Uterus (tissue), 4 donors: ENCODE measurements at places on chromosomes 13 and 19. TPM values are rescaled to one million over a fixed set of nuclear protein-coding genes. Genes with fewer than 3 reads are reported as not detected.
A peak's percentile ranks its signal among the peaks of the same experiment; 100 is the strongest.

DNA sequence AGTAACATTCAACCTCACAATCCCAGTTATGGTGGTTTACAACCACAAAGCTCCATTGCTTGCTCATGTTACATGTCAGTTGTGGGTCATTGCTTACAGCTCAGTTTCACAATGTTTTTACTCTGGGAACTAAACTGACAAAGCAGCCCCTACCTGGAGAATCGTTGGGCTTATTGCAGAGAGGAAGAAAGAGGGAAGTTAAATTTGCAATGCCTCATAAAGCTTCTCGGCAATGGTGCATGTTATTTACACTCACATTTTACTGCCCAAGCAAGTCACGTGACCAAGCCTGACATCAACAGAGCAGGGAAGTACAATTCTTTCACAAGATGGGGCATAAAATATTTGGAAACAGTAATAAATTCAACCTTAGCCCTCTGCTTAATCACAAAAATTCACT, 441.6 kb downstream of the TDRD3 start:
- H3K27ac ChIP-seq = peak overlapping the region; percentile 16
- no peak for DNase-seq
- no peaks in the 10 kb centered on the region for H3K36me3 ChIP-seq
- H3K27me3 ChIP-seq = no peaks in the 10 kb centered on the region

DNA sequence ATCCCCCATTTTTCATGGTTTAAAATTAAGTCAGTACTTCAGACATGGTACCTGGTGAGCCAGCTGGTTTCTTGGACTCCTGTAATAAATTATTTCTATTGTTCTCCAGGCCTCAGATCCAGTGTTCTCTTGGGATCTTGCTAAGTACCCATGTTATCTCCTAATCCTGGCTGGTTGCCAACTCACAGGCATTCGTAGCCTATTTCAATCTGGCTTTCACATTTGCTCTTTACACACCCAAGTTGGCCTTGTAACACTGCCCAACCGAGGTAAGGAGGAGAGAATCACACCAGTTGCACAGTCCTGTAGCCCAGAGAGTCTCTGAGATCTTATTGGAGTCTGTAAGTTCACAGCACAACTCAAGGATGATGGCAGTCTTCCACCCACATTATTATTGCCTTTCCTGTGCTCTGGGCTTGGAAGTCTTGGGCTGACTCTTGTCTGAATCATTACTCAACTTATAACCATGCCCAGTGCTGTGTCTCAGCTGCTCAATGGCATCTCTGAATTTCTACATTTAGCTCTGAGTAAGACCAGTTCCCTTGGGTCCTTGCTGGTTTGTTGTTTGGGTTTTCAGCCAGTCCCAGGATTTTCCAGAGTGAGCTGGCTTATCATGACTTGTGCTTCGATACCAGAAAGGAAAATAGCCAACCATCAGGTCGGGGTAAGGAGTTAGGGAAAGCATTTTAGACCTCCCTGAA, 76.6 kb upstream of the KLF12 start:
- H3K4me1 ChIP-seq = no peaks in the 10 kb centered on the region
- no peak for DNase-seq
- no peak overlapping the region for H3K4me3 ChIP-seq

GRCh38 chr13:78045916-78046315, 127.3 kb upstream of the EDNRB start:
- no peak overlapping the region for H3K4me3 ChIP-seq
- H3K27me3 ChIP-seq = no peaks in the 10 kb centered on the region
- no peaks in the 10 kb centered on the region for H3K36me3 ChIP-seq
- H3K4me1 ChIP-seq = no peaks in the 10 kb centered on the region
- no peak for DNase-seq

DNA sequence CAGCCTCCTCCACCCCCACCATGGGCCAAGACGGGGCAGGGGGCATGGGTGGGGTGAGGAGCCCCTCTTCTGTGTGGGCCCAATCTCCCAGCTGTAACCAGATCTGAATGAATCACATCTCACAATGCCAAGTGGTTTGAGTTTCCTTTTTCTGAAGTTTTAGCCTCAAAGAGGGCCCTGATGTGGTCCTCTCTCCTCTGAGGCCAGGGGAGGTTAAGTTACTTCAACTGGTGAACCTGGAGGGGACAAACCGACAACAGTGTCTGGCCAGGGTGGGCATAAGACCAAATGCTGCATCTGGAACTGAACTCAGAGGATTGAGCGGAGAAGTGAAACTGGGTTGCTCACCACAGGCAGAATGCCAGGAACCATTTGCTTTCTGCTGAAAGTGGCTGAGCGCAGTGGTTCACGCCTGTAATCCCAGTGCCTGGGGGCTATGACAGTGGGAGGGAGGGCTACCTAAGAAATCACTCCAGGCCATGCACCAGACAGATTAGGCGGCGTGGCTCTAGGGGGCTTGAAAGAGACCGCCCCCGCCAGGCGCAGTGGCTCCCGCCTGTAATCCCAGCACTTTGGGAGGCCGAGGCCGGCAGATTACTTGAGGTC, 15.4 kb upstream of the IRGC start:
- peak; percentile 67 for DNase-seq
- H3K27ac ChIP-seq = peak overlapping the region; percentile 71
- no peaks in the 10 kb centered on the region for H3K4me1 ChIP-seq
- H3K27me3 ChIP-seq = no peaks in the 10 kb centered on the region
- H3K36me3 ChIP-seq = no peaks in the 10 kb centered on the region

DNA sequence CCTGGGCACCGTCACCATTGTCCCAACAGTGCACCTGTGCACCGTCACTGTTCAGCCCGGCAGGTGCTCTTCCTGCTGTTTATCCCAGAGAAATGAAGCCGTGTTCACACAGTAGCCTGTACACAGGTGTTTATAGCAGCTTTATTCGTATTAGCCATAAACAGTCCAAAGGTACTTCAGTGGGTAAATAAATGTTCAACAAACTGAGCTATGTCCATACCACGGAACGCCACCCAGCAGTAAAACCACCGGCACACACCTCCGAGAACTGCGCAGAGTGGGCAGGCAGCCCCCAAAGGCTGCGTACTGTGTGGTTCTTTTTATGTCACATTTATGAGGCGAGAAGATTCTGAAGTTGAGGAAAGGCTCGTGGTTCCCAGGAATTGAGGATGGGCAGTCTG, 44.9 kb upstream of the DCUN1D2 start:
- H3K27ac ChIP-seq = no peak overlapping the region
- H3K27me3 ChIP-seq = no peaks in the 10 kb centered on the region
- no peaks in the 10 kb centered on the region for H3K36me3 ChIP-seq
- H3K4me1 ChIP-seq = no peaks in the 10 kb centered on the region
- H3K4me3 ChIP-seq = no peak overlapping the region

DNA sequence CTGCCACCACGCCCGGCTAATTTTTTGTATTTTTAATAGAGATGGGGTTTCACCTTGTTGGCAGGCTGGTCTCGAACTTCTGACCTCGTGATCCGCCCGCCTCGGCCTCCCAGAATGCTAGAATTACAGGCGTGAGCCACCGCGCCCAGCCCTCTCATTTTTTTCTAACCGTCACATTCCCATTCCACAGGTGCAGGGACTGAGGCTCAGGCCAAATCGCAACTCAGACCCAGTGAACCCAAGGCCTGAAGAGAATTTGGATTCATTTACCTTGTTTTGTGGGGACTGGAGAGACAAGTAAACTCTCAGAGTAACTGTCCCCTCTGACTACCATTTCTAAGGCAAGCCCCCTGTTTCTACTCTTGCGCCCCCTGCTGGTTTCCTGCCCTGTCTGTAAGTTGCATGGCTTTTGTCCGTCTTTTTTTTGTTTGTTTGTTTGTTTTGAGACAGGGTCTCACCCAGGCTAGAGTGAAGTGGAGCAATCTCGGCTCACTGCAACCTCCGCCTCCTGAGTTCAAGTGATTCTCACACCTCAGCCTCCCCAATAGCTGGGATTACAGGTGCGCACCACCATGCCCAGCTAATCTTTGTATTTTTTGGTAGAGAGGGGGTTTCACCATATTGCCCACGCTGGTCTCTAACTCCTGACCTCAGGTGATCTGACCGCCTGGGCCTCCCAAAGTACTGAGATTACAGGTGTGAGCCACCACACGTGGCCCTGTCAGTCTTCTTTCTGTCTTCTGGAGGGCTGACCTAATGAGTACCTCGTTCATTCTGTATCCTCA, 2.3 kb upstream of the STRN4 start:
- no peak overlapping the region for H3K4me3 ChIP-seq
- H3K4me1 ChIP-seq = peaks cover 6% of the 10 kb centered on the region
- no peak for DNase-seq
- H3K36me3 ChIP-seq = no peaks in the 10 kb centered on the region

- H3K27ac ChIP-seq = peak overlapping the region; percentile 69
- no peak overlapping the region for H3K4me3 ChIP-seq
- DNase-seq = no peak
- no peaks in the 10 kb centered on the region for H3K4me1 ChIP-seq
Measured at GRCh38 chr13:23505007-23505406, 65.2 kb upstream of the TNFRSF19 start.

GRCh38 chr19:42345191-42345812, 19.9 kb downstream of the MEGF8 start:
- no peaks in the 10 kb centered on the region for H3K27me3 ChIP-seq
- DNase-seq = no peak
- no peaks in the 10 kb centered on the region for H3K36me3 ChIP-seq
- no peaks in the 10 kb centered on the region for H3K4me1 ChIP-seq

GRCh38 chr13:26601669-26602068, 44.2 kb downstream of the WASF3 start:
- no peak overlapping the region for H3K27ac ChIP-seq
- H3K27me3 ChIP-seq = no peaks in the 10 kb centered on the region
- DNase-seq = no peak
- no peaks in the 10 kb centered on the region for H3K36me3 ChIP-seq
- H3K4me3 ChIP-seq = no peak overlapping the region

DNA sequence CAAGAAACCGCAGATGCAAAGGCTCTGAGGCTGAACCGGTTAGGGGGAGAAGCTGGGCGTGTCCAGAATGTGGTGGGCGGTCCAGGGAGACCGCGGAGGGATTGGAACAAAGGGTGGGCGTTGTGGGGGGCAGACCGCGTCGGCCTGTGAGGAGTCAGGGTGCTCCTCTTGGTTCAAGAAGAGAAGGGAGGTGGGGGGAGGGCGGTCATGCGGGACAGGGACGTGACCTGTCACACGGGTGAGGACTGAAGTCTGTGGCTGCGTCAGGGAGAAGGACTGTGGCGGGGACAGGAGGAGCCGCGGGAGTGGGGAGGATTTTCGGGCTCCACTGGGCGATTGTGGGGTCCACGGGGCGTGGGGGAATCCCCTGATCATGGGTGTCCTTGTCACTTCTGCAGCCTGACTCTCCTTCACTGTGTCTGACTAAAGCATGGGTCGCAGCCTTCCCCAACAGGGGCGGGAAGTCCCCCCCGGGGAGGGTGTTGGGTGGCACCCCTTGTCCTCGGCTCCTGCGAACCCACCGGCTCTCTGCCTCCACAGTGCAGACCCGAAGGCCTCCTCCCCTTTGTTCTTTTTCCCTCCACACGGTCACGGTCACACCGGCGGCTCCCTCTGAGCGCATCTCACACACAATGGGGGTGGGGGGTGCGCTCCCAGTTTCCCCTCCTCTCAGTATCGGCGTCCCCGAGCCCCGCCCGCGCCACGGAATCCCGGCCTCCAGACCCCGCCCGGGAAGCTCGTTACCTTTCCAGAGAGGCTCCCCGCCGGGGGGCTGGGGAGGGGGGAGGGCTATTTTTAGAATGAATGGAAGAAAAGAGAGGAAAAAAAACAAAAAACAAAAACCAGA, 16.4 kb upstream of the KCNN1 start:
- peaks cover 28% of the 10 kb centered on the region for H3K27me3 ChIP-seq
- no peak for DNase-seq
- H3K4me3 ChIP-seq = no peak overlapping the region
- no peak overlapping the region for H3K27ac ChIP-seq
- H3K36me3 ChIP-seq = no peaks in the 10 kb centered on the region
- H3K4me1 ChIP-seq = no peaks in the 10 kb centered on the region

DNA sequence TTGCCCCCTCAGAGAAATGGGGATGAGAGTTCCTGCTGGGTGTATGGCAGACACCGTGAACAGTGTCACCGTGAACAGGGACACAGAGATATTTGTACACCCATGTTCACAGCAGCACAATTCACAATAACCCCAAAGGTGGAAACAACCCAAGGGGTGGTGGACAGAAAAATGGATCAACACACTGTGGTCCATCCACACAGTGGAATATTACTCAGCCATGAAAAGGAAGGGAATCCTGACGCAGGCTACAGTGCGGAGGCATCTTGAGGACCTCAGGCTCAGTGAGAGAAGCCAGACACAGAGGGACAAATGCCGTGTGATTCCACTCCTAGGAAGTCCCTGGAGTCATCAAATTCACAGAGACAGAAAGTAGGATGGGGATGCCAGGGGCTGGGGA, 7.6 kb upstream of the CELF5 start:
- H3K4me1 ChIP-seq = no peaks in the 10 kb centered on the region
- no peak for DNase-seq
- no peak overlapping the region for H3K27ac ChIP-seq
- no peak overlapping the region for H3K4me3 ChIP-seq

The ZIC5 gene
- not detected for total RNA-seq

The POU2F2 gene
- total RNA-seq = not detected

The STARD13 gene
- 36.8 TPM for total RNA-seq

The VSTM1 gene
- total RNA-seq = not detected

The PNKP gene
- 55.8 TPM for total RNA-seq

The SLC15A1 gene
- not detected for total RNA-seq

The LGALS14 gene
- total RNA-seq = not detected
